Left renal cortex interstitium (tissue), 4 donors: ENCODE measurements at places on chromosomes 2 and 18. TPM values are rescaled to one million over a fixed set of nuclear protein-coding genes. Genes with fewer than 3 reads are reported as not detected.

DNA sequence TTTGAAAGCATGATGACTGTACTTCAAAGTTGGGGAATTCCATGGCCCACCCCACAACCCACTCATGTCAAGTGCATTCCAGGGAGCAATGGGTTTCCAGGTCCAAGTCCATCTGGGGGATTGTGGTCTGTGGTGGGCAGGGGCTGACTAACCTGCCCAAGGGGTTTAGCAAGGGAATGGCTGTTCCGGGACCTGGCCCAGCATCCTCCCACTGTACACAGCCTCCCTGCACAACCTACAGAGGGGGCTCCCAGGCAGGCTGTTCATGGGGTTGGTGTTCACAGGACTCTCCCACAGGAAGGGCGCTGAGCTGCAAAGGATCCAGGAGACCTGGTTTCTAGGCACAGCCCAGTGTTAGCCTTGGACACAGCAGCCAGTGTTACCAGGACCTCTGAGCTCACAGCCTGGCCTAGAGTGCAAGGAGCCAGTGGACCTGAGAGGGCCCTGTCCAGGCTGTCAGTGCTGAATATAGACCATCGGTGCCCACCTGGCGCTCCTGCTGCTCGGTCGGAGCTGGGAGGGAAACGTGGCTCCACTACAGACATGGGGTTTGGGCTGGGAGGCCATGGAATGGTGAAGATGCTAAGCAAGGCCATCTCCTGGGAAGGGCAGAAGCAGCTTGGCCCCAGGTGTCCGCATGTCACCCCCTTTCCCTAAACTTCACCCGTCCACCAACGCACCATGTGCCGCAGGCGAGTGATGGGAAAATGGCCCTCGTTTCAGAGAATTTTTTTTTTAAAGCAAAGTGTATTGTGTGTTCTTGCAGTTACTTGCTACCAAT lies 317.2 kb downstream of the GBX2 start:
- DNase-seq, result no peak

GRCh38 chr2:44267796-44268648 lies 7.3 kb upstream of the SLC3A1 start:
- no peak for DNase-seq

DNA sequence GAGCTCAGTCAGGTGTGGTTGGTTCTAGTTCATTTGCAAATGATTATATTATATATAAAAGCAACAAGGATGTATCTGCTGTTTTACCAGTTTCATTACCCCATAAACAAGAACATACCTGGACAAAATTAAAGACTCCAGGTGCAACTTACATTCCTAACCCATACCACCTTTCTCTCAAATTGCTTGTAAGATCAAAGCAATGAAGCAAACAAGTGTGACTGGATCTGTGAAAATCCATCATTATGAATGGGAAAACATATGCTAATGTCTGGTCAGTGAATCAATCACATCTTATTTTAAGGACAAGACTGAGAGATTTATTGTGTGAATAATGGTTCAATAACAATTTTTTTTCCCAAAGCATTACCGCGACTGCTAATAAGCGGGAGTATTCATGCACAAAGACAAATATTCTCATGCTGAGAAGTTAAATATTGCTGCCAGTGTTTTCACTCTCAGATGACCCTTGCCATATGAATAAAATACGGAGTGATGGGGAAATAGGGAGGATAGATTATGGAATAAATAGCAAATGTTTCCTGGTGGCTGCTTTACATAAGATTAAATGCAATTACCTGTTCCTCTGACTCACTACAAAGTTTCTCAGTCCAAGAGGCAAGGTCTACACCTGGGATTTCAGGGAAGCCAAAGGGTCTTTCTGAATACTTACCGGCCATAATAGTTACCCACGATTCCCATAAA lies 59.3 kb downstream of the WDR75 start:
- DNase-seq, result no peak

DNA sequence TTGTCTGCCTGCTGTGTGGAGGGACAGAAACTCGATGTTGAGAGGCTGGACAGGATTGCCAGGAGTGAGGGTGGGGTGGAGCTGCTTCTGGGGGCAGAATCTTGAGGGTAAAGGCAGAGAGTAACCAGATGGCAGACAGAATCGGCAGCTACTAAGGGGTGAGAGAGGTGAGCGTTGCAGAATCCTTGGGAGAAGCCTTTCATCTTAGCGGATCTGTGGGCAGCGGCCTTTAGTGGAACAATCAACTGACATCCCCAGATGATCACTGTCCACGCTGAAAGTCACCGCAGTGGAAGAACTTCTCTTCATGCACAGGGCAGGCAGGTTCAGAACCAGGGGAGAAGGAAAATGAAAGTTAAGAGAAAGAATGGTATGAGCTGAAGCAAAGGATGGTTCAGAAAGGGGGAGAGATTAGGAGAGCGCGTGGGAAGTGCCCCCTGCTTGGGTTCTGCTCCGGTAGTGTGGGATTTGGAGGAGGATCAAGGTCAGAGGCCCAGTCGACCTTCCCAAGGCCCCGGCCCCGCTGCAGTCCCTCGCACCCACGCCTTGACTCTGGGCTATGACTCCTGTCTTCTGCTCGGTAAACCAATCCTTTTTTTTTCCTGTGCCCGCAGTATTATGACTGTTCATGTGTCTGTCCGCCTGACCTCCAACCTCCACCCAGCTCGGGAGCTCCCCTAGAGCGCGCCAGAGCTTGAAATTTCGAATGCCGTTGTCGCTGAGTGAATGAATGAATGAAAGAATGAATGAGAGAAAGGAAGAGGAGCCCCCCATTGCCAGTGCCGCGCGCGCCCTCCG lies 584 bp downstream of the BOLA3 start:
- no peak for DNase-seq

GRCh38 chr2:101718993-101719571 lies 21.6 kb downstream of the MAP4K4 start:
- DNase-seq, result no peak

DNA sequence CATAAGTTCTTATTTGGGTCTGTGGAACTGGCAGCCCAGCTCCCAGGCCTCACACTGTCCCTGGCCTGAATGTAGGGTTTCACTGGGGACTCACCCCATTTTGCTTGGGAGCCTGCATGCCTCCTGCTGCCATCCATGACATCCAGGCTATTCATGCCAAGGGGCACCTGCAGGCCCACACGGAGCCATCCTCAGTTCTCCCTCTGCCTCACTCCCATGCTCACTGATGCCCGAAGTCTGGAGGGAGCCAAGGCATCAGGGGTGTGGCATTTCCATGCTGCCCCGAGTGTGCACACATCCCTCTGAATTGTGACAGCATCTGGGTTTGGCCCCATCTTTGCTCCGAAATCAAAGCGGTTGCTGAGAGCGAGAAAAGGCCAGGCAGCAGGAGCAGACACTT lies 67.4 kb upstream of the ZNF804A start:
- DNase-seq, result no peak

- no peak for DNase-seq
These were observed 242.4 kb upstream of the ZNF521 start for GRCh38 chr18:25594351-25594750.

DNA sequence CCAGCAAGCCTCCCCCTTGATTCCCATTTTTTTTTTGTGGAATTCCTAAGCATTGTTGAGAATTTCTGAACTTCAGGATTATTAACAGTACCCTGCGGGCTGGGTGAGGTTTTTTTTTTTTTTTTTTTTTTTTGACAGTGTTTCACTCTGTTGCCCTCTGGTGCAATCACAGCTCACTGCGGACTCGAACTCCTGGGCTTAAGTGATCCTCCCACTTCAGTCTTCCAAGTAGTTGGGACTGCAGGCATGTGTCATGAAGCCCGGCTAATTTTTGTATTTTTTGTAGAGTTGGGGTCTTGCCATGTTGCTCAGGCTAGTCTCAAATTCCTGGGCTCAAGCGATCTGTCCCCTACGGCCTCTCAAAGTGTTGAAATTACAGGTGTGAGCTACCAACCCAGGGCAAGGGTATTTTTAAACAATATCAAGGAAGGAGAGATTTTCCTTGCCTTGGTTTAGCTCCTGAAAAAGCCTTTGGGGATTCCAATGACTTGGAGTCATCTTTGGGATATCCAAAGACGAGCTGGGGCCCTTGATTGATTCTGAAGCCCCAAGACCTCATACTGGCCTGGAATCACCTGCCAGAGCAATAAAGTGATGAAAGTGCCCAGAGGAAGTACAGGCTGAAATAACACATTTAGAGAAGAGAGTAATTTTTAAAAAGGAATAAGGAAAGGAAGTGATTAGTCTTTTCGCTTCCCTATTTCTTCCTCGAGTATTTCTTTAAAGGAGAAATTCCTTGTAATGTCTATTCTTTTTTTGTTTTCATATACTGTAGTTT lies 240.2 kb downstream of the TGIF1 start:
- DNase-seq, result no peak

GRCh38 chr18:55763805-55764204 lies 175.8 kb upstream of the TCF4 start:
- no peak for DNase-seq

DNA sequence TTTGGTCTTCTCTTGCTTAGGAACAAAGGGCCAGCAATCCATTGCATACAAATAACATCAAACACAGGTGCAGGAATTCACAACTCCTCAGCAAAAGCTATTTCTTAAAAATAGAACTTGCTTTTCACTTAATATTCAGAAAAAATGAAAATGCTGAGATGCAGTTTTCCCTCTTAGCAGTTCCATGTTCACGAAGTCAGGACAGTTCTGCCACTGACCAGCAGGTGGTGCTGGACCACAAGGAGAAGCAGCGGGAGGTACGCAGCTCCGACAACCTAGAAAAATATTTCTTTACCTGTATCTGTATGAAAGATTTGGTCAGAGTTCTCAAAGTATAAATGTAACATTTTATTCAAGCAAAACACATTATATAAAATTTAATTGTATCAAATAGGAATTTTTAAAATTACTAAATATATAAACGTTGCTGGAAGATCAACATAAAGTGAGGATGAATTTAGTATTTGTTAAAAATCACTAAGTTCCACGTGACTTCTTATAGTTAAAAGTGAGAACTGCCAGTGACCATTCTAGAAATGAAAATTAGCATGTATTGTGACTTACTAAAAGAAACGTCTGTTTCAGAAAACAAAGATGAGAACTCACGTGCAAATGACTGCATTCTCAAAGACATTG lies 48.8 kb downstream of the ADNP2 start:
- no peak for DNase-seq

Gene FZD7
- 70.0 TPM for polyA plus RNA-seq

Gene EPHA4
- 54.9 TPM for polyA plus RNA-seq

Gene SULT1C4
- polyA plus RNA-seq, result 41.3 TPM

Gene TMEM17
- 6.0 TPM for polyA plus RNA-seq

Gene CNTNAP5
- not detected for polyA plus RNA-seq

Gene SEPTIN10
- 102 TPM for polyA plus RNA-seq
